ENCODE measurements at places on chromosomes 4 and X. TPM values are rescaled to one million over a fixed set of nuclear protein-coding genes. Genes with fewer than 3 reads are reported as not detected.

DNA sequence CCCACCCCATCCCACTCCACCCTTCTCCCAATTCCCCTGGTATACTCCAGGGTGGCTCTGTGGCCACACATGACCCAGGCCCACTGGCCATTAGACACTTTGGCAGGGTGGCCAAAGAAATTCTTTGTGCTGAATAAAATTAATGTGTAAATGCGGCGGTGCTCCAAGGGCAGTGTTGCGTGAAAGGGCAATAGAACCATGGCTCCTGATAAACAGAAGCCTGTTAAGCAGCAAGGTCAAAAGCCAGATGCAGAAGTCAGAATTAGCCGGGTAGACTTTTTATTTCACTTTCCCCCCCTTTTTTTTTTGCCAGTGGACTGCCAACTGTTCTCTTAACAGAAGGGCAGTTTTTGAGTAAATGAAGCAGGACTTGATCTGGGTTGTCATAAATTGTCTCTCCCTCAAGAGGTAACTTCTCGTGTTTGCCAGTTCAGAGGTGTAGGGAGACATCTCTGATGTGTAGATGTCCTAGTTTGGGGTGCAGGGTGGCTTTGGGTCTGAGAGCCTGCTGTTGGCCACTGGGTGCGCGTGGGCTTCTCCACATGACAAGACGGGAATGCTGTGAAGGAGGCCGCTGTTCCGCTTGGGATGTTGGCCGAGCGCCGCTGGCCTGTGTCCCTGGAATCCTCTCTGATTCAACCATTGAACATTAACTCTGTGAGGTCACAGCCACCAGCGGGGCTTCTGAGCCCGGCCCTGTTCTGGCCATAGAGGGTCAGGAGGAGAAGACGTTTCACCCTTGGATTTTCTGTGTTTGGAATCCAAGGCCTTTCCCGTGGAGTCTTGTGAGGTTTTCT, 139.5 kb downstream of the TBL1X start:
- no peaks in the 10 kb centered on the region for H3K27me3 ChIP-seq
- H3K27ac ChIP-seq = peak overlapping the region; percentile 99
- peaks cover 43% of the 10 kb centered on the region for H3K4me1 ChIP-seq
- H3K4me3 ChIP-seq = no peak overlapping the region
- DNase-seq = no peak

- no peak overlapping the region for H3K27ac ChIP-seq
- H3K4me1 ChIP-seq = peaks cover 2% of the 10 kb centered on the region
- peaks cover 34% of the 10 kb centered on the region for H3K27me3 ChIP-seq
- no peaks in the 10 kb centered on the region for H3K36me3 ChIP-seq
- no peak overlapping the region for H3K4me3 ChIP-seq
These were observed 10.5 kb downstream of the NKX3-2 start for GRCh38 chr4:13533670-13534343.

FGF13 gene
- total RNA-seq = 2.2 TPM

FRMPD4 gene
- not detected for total RNA-seq

RIPPLY1 gene
- 1.2 TPM for total RNA-seq

DNA sequence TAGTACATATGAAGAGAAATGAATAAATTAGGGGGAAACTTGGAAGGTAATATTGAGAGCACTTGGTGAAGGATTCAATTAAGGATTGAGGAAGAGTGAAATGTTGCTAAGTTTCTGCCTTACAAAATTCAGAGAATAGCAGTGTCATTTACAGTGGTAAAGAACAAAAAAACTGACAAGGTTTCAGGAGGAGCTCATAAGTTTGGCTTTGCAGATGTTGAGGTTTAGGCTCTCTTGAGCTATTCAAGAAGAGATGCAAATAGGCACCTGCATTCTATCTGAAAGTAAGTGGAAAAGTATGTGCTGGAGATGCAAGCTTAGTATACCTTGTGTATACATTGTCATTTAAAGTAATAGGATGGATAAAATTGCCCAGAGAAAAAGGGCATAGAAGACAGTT, 22.3 kb upstream of the EMCN start:
- no peak overlapping the region for H3K27ac ChIP-seq
- no peak for DNase-seq
- H3K36me3 ChIP-seq = no peaks in the 10 kb centered on the region
- H3K4me1 ChIP-seq = no peaks in the 10 kb centered on the region

GRCh38 chr4:83074086-83074704, 39.2 kb downstream of the COPS4 start:
- DNase-seq = no peak
- no peak overlapping the region for H3K4me3 ChIP-seq
- H3K36me3 ChIP-seq = peaks cover 12% of the 10 kb centered on the region
- no peaks in the 10 kb centered on the region for H3K4me1 ChIP-seq
- no peak overlapping the region for H3K27ac ChIP-seq

DNA sequence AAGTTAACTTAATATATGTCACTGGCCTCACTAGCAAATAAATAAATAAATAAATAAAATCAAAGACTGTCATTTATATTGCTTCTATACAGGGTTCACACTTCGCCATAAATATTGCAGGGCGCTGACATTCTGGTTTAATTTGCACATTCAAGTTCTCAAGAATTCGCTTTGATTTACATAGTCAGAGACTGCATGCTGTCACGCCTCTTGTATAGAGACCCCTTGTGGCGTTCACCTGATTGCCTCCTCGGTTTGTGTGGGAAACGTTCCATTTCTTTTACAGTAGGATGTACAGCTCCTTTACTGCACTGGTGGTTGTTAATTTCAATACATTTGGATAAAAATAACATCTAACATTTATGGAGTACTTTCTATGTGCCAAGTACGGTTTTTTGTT, 71.3 kb upstream of the ADGRG2 start:
- no peaks in the 10 kb centered on the region for H3K36me3 ChIP-seq
- H3K4me1 ChIP-seq = no peaks in the 10 kb centered on the region
- H3K27me3 ChIP-seq = no peaks in the 10 kb centered on the region

SPATA4 gene
- not detected for total RNA-seq

GRCh38 chr4:155611501-155611900, 55.1 kb upstream of the GUCY1A1 start:
- H3K27me3 ChIP-seq = no peaks in the 10 kb centered on the region
- no peak overlapping the region for H3K4me3 ChIP-seq

GRCh38 chr4:33316578-33316977, 2596.4 kb downstream of the PCDH7 start:
- DNase-seq = no peak
- no peaks in the 10 kb centered on the region for H3K27me3 ChIP-seq
- no peak overlapping the region for H3K27ac ChIP-seq
- no peaks in the 10 kb centered on the region for H3K4me1 ChIP-seq
- no peak overlapping the region for H3K4me3 ChIP-seq
- H3K36me3 ChIP-seq = no peaks in the 10 kb centered on the region

DNA sequence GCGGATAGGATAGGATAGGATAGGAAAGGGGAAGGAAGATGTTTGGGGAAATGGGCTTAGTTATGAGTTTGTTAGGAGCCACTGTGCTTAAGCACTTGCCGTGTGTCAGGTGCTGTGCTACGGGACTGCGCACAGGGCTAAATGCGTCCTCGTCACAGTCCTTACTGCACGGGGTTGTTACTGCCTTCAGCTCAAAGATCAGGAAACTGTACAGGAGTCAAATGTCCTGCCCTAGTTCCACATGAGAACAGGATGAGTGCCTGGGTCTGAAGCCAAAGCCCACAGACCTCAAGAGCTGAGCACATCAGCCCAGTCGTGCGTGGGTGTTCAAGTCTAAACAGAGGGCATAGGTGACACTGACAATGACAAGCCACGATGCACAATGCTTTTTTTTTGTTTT, 15.0 kb downstream of the ACSL1 start:
- DNase-seq = no peak
- peaks cover 12% of the 10 kb centered on the region for H3K4me1 ChIP-seq
- H3K27me3 ChIP-seq = no peaks in the 10 kb centered on the region
- no peaks in the 10 kb centered on the region for H3K36me3 ChIP-seq
- H3K4me3 ChIP-seq = no peak overlapping the region

All from liver (tissue), 10 donors.